CD4-positive, alpha-beta T cell treated with Interleukin-21 for 1 hour (primary cell): ENCODE measurements at places on chromosomes 3 and 15.

GRCh38 chr3:56591262-56591661 is 34.3 kb downstream of the CCDC66 start:
- no peak for DNase-seq

DNA sequence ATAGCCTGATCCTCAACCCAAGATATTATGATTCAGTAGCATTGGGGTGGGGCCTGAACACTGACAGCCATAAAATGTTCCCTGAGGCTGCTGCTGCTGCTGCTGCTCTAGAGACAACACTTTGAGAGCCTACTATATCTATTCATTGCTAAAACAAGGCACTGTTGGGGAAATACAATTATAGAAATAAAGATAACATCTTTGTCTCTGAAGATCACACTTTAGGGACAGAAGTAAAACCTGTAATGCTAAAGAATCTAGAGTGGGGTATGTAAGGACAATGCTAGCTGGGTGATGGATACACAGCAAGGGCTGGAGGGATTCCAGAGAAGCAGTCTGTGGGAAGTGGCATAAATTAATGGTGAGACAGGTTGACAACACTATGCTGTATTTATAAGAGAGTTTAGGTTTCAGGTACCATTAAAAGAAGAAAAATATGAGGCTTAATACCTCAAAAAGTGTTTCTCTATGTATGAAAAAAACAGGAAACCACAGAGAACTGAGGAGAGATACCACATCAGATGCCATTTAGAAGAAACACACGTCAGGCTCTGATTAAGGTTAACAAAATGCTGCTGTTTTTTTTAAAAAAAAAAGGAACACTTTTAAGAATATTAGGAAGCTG is 115.9 kb downstream of the CBLB start:
- DNase-seq, result peak; percentile 81

DNA sequence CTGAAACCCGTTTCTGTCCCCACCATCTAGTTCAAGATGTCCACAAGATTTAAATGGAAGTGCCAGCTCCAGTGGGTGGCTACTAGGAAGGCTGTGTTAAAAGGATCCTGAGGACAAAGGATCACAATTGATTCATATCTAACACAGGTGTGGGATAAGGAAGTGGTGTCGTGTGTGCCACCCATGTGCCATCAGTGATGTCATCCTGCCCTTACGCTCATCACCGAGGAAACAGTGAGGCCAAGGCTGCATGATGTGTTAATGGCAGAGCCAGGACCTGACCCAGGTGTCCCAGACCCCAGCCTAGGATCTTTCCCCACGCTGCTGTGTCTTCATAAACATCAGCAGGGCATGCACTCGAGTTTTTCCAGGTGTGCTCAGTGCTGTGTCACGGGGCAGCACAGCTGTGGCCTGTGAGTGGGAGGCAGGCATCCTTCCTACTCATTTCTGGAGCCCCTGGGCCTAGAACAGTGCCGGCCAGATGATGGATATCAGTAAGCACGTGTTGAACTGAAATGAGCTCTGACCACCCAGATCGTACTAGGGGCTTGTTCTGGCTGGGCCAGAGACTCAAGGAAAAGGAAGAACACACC is 10.6 kb upstream of the TGM5 start:
- DNase-seq, result no peak

DNA sequence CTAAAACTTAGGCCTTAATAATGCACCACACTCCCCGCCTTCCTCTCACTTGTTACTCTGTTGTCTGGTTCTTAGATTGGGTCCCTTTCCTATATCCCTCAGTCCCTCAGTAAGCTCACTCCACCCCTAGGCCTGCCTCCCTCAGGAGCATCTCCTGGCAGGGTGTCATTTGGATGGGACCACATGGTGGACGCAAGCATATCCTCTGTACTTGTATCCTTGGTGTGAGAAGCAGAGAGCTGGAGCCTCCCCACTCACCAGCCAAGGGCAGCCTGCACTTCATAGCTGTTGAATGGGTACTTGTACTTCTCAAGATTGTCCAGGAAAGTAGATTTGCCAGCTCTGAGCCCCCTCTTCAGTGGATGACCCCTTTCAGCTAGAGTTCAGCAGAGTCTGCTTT is 11.6 kb downstream of the SEC61A1 start:
- DNase-seq, result no peak

DNA sequence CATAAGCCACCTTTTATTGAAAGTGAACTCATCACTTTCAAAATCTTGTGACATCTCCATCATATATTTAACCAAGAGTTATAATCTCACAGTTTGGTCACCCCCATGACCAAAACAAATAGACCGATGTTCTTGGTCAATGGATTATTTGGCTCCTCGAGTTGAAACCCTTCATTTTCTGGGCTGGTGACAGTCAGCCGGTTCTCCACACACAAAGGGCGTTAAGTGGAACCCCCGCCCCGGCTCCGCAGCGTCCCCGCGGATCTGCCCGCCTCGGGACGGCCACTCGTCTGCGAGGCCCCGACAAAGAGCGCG is 772 bp downstream of the TSPAN3 start:
- DNase-seq, result no peak

- DNase-seq, result no peak
Observed at GRCh38 chr15:57281321-57281720, 95.0 kb upstream of the CGNL1 start.

- DNase-seq, result no peak
Observed at GRCh38 chr3:7203969-7204847, 343.3 kb downstream of the GRM7 start.

GRCh38 chr3:194243172-194243837 is 107.4 kb downstream of the HES1 start:
- no peak for DNase-seq

DNA sequence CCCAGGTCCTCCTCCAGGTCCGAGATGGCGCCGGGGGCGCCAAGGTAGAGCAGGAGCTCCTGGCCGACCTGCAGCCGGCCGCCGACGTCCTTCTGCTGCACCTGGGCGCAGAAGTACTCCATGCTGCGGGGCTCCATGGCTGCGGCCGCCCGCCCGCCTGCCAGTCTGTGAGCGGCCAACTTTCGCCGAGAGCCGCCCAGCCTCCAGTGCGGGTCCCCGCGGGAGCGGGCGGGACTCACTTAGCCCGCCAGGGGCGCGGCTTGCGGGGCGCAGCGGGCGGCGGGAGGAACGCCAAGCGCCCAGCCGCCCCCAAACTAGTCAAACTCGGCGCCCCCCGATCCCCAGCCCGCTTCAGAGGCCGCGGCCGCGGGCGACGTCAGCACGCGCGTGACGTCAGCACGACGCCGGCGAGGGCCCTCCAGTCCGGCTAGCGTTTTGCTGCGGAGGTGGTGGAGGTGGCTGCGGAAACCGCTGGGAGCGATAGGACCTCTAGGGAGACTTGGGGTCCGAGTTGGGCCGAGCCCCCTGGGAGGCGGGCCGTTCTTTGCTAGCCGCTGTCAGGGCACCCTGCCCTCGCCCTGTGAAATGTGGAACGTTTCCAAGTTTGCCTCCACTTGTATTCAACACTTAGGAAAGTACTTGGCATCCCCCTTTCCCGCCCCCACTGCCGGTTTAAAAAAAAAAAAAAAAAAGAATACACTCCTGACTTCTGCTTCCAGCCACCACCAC is at the start of gene CLASP2:
TSS of gene CLASP2 (minus strand) at position 389 of the 729 bp plus-strand sequence. CDS start at position 137, 252 bp downstream.
- peak; percentile 86 for DNase-seq
